ENCODE measurements at places on chromosomes 13 and 19.

- DNase-seq: no peak
These were observed 62.7 kb downstream of the F2RL3 start for GRCh38 chr19:16951529-16951928.

- DNase-seq: peak; percentile 67
These were observed 1.0 kb downstream of the REX1BD start for GRCh38 chr19:18589380-18590272.

DNA sequence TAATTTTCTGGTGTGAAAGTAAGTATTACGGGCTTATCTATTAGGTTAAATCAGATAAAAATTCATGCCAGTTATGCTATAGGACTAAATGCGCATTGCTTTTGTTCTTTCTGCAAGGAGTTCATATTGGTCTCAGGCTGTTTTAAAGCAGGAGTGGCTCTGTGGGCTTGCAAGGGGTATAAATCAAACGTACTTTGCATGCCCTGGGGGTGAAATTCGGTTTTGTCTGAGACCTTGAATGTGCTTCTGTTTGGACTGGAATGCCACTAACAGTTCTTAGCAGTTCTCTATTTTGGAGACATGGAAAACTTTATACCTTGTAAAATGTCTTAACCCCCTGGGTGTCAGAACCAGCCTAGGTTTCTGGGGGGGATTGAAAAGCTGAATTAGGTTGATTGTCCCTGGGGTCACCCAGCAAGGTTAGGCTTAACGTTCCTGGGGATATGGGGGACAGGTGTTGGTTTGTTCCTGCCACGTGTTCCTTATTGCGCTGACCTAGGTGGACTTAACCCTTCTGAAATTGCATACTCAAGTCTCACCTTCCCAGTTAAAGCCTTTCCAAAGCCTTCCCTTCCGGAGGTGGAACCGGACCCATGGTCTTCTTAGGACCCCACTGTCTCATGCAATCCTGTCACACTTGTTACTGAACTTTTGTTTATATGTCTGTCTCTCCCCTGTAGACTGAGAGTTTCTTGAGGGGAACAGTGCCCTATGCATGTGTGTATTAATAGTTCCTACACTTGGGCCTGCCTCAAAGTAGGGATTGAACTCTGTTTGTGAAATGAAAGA lies 182.2 kb downstream of the LMO7 start:
- no peak for DNase-seq

DNA sequence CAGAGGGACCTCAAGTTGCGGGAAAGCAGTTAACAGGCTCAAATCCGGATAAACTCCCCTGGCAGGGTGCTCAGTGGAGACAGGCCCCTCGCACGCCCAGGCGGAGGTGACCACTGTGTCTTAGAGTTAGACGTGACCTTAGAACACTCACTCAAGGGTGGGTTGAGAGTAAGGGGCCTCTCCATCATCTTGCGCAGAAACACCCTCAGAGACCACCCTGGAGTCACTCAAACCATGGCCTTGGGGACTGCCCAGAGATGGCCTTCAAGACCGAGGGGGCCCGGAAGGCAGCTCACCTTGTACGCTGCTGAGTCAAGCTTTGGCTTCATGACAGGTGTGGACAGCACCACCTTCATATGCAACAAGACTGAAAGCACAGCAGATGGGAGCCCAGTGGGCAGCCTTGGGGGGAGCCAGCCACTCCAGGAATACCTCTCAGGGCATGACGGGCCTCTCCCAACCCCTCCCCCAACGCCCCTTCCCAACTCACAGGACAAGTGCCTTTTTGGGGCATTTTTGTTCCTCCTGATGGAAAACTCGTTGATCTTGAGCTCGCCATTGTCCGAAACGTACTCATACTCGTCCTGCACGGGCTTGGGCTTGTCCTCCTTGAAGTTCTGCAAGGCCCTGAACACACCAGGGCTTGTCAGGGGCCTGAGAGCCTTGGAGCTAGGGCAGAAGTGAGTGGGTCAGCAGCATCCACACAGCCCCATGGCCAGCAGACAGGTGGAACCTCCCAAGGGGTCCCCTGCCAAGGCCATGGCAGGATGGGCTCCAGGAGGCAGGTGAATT lies 229.2 kb downstream of the TUBA3C start:
- no peak for DNase-seq

DNA sequence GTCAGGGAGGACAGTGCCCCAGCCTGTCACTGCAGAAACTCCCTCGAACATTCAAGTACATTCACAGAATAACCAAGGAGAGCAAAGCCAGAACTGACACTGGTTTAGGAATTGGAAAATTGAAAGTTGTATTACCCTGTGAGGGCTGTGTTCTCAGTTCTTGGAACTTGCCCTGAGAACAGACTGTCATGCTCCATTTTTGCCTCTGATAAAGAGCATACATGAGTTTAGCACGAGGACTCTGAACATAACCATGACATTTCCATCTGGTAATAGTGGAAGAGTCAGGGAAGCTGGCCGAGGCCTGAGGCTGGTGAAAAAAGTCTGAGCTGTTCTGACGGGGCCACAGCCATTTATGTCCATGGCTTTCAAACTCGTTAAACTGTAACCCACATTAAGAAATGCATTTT lies 15.2 kb upstream of the SLC25A30 start:
- no peak for DNase-seq

GRCh38 chr19:47113850-47114651 lies 475 bp upstream of the ZC3H4 start:
- no peak for DNase-seq

DNA sequence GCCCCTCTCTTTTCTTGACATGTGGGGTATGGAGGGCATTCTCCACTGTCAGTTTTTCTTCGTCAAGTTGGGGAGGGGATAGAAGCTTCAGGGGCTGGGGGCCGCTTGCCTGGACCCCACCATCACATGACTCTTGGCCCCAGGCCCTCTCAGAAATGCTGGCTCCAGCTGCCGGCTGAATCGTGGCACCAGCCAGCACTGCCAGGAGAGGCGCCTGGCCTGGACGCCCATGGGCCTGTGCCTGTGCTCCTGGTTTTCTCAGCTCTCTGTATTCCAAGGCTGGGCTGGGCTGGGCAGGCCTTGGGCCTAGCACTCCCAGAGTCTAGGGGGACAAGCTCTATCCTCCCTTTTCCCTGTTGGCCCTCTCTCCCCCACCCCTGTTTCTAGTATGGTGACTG lies 38.6 kb downstream of the LYL1 start:
- no peak for DNase-seq

GRCh38 chr13:67343777-67344176 lies 113.6 kb upstream of the PCDH9 start:
- DNase-seq: no peak

GRCh38 chr13:66748712-66749111 lies 481.4 kb downstream of the PCDH9 start:
- DNase-seq: no peak

GRCh38 chr19:53809518-53810186 lies 14.5 kb downstream of the NLRP12 start:
- DNase-seq: peak; percentile 5

DNA sequence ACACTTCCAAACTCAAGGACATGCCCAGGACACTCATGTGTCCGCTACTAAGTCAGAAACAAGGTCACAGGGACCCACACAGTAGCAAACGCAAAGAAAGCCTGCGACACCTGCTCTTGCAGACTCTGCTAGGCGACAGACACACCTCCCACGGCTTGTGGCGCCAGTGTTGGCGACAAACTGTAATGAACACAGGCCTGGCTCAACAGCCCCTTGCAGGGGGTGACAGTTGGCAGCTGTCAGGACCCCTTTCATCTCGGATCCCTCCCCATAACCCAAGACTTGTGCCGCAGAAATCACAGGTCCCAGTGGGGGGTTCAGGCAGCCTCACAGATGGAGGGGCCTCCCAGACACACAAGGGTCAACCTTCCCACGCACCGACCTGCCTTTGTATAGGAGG lies 364 bp downstream of the CKM start:
- DNase-seq: no peak

- no peak for DNase-seq
These were observed 6.9 kb downstream of the ZNF490 start for GRCh38 chr19:12603714-12604113.

DNA sequence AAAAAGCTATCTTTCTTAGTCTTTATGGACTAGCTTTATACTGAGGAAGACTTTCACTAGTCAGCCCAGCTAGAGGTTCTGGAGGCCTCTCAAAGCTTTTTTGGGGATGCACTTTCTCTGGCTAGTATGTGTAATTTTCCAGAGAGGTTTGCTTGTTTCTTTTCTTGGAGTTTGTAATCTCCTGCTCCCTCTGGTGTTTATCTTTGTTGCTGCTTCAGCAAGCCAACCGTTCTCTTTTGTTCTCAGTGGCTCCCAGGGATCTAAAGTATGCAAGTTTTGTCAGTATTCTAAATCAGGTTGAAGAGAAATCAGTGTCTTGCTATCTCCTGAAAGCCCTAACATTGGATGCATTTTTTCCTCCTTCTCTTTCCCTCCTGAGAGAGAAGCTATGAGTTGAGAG lies 121.1 kb upstream of the MYO16 start:
- peak; percentile 42 for DNase-seq

DNA sequence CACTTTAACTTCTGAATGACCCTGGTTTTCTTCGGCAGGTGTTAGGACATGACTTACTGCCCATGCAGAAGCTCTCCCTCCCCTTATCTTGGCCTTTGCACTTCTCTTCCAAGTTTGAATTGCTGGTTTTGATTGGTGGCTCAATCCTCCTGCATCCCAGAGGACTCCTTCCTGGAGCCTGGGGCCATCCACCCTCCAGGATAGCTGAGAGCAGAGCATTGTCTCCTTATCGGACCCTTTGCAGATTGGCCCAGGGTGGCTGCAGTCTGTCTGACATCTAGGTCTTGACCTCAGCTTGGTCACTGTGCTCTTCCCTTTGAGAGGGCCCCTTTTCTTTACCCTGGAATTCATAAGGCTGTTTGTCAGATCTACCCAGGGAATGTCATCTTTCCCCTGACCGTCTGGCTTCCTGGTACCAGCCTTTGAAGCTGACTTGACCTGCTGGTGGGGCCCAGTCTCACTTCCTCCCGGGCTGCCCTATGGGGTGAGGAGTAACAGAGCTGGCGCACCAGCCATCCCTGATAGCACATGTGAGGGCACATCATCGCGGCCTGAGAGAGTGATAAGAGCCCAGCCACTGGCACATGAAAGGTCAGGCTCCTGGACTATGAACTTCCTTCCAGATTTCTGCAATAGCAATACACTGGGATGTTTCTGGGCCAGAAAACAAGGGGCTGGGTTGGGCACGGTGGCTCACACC lies 172.9 kb upstream of the UBL3 start:
- DNase-seq: no peak

- DNase-seq: peak; percentile 39
These were observed 110.4 kb downstream of the RAB20 start for GRCh38 chr13:110450941-110451730.

GRCh38 chr19:16473875-16474392 lies 2.2 kb upstream of the EPS15L1 start:
- no peak for DNase-seq

GRCh38 chr19:58248886-58249285 lies 20.2 kb downstream of the ZNF544 start:
- DNase-seq: no peak

- no peak for DNase-seq
These were observed 2.3 kb downstream of the PODNL1 start for GRCh38 chr19:13935765-13936510.

GRCh38 chr19:23991170-23991569 lies 76.5 kb downstream of the ZNF726 start:
- DNase-seq: no peak

DNA sequence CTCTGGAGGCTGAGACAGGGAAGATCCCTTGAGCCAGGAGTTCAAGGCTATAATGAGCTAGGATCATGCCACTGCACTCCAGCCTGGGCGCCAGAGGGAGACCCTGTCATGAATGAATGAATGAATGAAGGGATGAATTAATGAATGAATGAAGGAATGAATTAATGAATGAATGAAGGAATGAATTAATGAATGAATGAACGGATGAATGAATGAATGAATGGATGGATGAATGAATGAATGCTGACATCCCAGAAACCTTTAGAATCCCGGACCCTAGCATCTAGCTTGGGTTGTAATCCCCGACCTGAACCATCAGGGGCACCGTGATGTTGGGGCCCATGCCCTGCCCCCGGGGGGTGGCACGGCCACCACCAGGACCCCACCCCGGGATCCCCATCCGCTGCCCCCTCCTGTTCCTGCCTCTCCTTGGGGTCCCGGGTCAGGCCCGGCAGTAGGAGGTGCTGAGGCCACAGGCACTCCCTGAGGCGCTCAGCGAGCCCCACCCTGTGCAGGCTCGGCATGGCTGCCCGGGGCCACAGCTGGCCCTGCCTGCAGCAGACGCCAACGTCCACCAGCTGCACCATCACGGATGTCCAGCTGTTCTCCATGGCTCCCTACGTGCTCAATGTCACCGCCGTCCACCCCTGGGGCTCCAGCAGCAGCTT lies 3.4 kb downstream of the EBI3 start:
- DNase-seq: no peak

GRCh38 chr13:76816394-76816793 lies 69.8 kb downstream of the KCTD12 start:
- DNase-seq: no peak

- peak; percentile 91 for DNase-seq
These were observed 6.4 kb upstream of the ZNF333 start for GRCh38 chr19:14683439-14683838.

GRCh38 chr19:49875857-49876421 lies 1.2 kb downstream of the AKT1S1 start:
- no peak for DNase-seq

- DNase-seq: no peak
These were observed 12.8 kb downstream of the CAPS start for GRCh38 chr19:5926641-5927440.

DNA sequence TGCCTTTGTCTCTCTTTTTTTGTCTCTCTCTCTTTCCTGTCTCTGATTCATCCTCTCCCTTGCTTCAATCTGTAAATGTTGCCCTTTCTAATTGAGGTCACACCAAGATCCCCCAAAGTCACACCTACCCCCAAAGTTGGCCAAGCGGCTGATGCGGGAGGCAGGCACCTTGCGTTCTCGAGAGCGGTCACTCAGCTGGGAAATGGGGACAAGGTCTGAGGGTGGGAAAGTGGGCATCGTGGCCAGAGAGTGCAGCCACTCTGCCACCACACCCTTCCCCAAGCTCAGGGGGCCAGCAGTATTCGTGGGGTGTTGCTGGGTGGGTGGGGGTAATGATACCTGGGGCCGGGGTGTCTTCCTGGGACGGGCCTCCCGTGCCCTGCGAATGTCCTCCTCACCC lies 2.7 kb downstream of the COQ8B start:
- DNase-seq: no peak

GRCh38 chr13:31477961-31478360 lies 261.4 kb upstream of the RXFP2 start:
- no peak for DNase-seq

- DNase-seq: peak; percentile 16
These were observed 113.2 kb downstream of the TM9SF2 start for GRCh38 chr13:99614465-99614885.

- DNase-seq: no peak
These were observed 7.1 kb downstream of the KLK6 start for GRCh38 chr19:50962245-50962644.

GRCh38 chr19:13060964-13061927 lies 41.4 kb downstream of the LYL1 start:
- peak; percentile 87 for DNase-seq

- no peak for DNase-seq
These were observed 77.0 kb downstream of the STARD13 start for GRCh38 chr13:33208290-33209220.

GRCh38 chr13:30004204-30004603 lies 153.8 kb upstream of the UBL3 start:
- peak; percentile 20 for DNase-seq

- DNase-seq: no peak
These were observed 63.5 kb upstream of the CSNK1A1L start for GRCh38 chr13:37168926-37169325.

All from suppressor macrophage treated with lipopolysaccharide for 4 hours (primary cell).